Neural crest cell (in vitro differentiated cells): ENCODE measurements at places on chromosomes 1 and 21. TPM values are rescaled to one million over a fixed set of nuclear protein-coding genes. Genes with fewer than 3 reads are reported as not detected.

DNA sequence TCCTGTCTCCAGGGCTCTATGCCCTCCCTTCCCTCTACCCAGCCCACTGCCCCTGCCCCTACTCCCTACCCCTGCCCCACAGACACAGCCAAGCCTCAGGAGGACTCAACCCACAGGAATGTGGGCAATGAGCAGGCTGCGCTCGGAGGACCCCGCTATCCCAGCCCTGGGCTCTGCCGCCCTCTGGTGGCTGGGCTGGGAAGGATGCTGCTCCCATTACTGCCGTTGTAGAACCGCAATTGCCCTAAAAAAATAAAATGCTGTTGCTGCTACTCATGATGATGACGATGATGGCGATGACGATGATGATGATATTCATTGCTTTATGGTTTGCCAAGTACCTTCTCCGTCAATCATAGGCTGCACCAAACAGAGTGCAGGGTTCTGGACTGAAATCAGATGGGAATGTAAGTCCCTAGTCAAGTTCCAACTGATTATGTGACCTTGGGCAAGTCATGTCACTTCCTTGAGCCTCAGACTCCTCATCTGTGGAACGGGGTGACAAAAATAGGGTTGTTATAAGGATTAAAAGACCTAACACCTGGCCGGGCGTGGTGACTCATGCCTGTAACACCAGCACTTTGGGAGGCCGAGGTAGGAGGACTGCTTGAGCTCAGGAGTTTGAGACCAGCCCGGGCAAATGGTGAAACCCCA is 24.6 kb downstream of the ARHGEF19 start:
- DNase-seq: peak; percentile 76
- no peak overlapping the region for H3K4me3 ChIP-seq
- H3K4me1 ChIP-seq: peaks cover 14% of the 10 kb centered on the region
- no peak overlapping the region for H3K27ac ChIP-seq

DNA sequence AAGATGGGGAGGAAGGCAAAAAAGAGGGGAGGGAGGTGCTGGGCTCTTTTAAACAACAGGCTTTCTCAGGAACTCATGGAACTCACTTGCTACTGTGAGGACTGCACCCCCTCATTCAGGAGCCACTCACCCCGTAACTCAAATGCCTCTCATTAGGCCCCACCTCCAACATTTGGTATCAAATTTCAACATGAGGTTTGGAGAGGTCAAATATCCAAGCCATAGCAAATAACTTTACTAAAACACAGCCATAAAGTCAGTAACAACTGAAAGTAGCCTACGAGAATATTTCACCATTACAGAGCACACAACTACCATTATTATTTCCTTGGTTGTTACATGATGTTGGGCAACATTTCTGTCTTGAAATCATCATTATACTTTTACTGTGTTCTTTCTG is 13.1 kb upstream of the DMRTB1 start:
- no peak for DNase-seq
- no peaks in the 10 kb centered on the region for H3K36me3 ChIP-seq
- no peak overlapping the region for H3K27ac ChIP-seq
- H3K4me1 ChIP-seq: peaks cover 29% of the 10 kb centered on the region

DNA sequence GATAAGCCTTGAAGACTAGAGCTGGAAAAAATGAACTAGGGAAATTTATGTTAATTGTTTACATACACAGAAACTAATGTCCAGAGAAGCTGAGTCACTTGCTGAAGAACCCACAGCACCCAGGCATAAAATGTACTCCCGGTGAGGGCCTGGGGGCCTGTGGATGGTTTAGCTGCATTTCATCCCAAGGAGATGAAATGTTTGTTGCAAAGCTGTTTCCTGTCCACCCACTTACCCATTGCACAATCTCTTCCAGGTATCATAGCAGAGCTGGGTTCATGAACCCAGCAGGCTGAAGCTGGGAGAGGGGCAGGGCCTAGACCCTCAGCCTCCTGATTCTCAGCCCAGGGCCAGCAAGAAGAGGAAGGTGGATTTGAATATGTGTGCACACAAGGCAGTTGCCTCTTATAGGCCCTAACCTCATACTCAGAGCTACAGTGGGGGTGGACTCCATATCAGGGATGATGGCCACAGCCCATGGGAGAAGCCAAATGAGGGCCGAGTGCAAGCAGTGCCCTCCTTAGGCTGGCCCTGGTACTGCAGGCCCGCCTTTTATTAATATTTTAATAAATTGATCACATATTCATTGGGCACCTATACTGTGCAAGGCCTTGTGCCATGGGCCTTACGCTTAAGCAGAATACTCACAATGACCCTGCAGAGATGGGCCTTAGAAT is 110.8 kb downstream of the LACTBL1 start:
- peak; percentile 58 for DNase-seq
- H3K27ac ChIP-seq: no peak overlapping the region
- peaks cover 12% of the 10 kb centered on the region for H3K36me3 ChIP-seq
- H3K4me1 ChIP-seq: peaks cover 11% of the 10 kb centered on the region

DNA sequence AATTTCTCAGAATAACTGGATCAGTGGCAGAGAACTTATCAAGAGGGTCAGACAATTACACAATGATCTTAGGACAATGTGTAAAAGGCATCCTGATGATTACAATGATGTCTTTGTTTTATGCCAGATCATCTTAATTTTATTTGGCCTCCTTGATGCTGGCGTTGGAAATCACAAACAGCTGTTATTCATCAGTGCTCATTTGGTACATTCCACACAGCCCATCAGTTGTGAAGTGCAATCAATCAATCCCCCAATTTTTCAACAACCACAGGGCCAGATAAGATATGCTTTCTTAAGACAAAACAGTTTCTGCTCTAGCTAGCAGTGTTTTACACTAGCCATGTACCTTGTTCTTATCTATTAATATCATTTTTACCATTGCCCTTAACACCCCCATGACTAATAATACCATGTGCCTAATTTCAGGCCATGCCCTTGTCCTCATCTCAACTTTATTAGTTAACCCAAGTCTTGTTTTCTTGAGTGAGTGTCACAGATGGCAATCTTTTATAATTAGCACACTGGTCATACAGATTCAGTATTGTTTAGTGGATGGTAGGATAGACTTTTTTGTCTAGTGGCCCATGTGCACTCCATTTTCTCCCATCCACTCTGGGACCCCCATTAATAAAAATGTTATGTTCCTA is 40.8 kb upstream of the COL24A1 start:
- no peaks in the 10 kb centered on the region for H3K27me3 ChIP-seq
- peaks cover 3% of the 10 kb centered on the region for H3K4me1 ChIP-seq
- H3K27ac ChIP-seq: no peak overlapping the region

The GBP6 gene
- not detected in 2 replicates for total RNA-seq

The ALX3 gene
- 0.21 TPM in 1 of 2 replicates, not detected in the other for total RNA-seq

The C1QC gene
- total RNA-seq: not detected in 2 replicates

The CFHR2 gene
- total RNA-seq: not detected in 2 replicates
